ENCODE measurements at places on chromosomes 6 and 20. TPM values are rescaled to one million over a fixed set of nuclear protein-coding genes. Genes with fewer than 3 reads are reported as not detected.

TBX18 gene
- not detected for total RNA-seq

FAM110A gene
- total RNA-seq, result 47.4 TPM

LY6G6F gene
- 0.56 TPM for total RNA-seq

CDH26 gene
- total RNA-seq, result 0.58 TPM

ISM1 gene
- total RNA-seq, result 2.7 TPM

ASIP gene
- total RNA-seq, result not detected

IL17A gene
- total RNA-seq, result not detected

ENPP5 gene
- not detected for total RNA-seq

BANF2 gene
- total RNA-seq, result not detected

HLA-DQA2 gene
- 3.9 TPM for total RNA-seq

DDRGK1 gene
- total RNA-seq, result 39.4 TPM

CGA gene
- total RNA-seq, result not detected

TINAG gene
- total RNA-seq, result not detected

NR2E1 gene
- total RNA-seq, result not detected

C20orf204 gene
- total RNA-seq, result 4.7 TPM

HLA-DRB1 gene
- 80.3 TPM for total RNA-seq

MAP1LC3A gene
- 8.8 TPM for total RNA-seq

CCN5 gene
- not detected for total RNA-seq

Measured in naive thymus-derived CD4-positive, alpha-beta T cell (primary cell).